ENCODE measurements at places on chromosomes 6 and 20. TPM values are rescaled to one million over a fixed set of nuclear protein-coding genes. Genes with fewer than 3 reads are reported as not detected.
A peak's percentile ranks its signal among the peaks of the same experiment; 100 is the strongest.

Gene RHAG
- total RNA-seq: not detected

Gene MYLIP
- total RNA-seq: 2.3 TPM

Gene YTHDF1
- 23.6 TPM for total RNA-seq

Gene SFTA2
- total RNA-seq: not detected

Gene ADGRF5
- total RNA-seq: 14.6 TPM

DNA sequence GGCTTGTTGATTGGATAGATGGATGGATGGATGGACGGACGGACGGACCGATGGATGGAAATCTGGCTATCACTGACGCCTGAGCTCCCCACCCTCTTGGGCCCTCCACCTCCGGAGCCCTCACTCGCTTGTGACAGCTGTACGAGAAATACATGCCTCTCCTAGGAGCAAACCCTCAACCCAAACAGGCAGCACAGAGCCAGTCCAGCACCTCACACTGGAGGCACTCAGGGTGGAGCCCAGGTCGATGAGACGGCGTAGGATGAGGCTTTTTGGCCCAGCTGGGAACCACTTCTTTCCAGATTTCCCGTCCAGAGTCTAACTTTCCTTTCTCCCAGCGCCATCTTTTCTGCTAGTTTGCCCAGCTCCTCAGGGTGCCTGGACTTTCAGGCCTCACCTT is 2.7 kb upstream of the LY6G5C start:
- DNase-seq: no peak

DNA sequence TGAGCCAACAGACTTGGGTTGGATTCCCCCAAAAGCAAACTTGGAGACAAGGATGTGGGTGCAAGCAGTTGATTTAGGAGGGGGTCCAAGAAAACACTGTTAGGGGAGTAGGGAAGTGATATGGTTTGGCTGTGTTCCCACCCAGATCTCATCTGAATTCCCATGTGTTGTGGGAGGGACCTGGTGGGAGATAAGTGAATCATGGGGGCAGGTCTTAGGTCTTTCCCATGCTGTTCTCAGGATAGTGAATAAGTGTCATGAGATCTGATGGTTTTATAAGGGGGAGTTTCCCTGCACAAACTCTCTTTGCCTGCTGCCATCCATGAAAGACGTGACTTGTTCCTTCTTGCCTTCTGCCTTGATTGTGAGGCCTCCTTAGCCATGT is 542.6 kb downstream of the DHX35 start:
- no peak for DNase-seq

Gene CDSN
- not detected for total RNA-seq

- DNase-seq: no peak
These were observed 18.9 kb upstream of the CALHM5 start for GRCh38 chr6:116492331-116493067.

- DNase-seq: no peak
These were observed 13.7 kb upstream of the MRAP2 start for GRCh38 chr6:84019842-84020211.

Gene SLC22A3
- 49.3 TPM for total RNA-seq

Gene LGSN
- 0.09 TPM for total RNA-seq

- DNase-seq: no peak
These were observed 85.4 kb downstream of the SOX4 start for GRCh38 chr6:21678990-21679389.

GRCh38 chr6:71707059-71707458 is 179.3 kb upstream of the RIMS1 start:
- no peak for DNase-seq

DNA sequence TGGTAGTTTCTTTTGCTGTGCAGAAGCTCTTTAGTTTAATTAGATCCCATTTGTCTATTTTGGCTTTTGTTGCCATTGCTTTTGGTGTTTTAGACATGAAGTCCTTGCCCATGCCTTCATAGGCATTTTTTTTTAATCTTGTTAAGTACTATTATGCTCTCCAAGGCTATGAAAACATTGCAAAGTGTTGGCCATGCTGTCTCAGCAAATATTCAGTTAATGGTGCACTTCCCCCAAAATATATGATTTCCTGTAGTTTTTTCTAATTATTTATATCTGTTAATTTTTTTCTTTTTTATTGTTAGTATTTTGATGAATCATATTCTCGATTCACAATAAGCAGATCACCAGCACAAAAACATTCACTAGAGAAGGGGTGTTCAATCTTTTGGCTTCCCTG is 806.1 kb upstream of the FLRT3 start:
- no peak for DNase-seq

- no peak for DNase-seq
These were observed 119.4 kb downstream of the NCOA3 start for GRCh38 chr20:47620808-47621805.

DNA sequence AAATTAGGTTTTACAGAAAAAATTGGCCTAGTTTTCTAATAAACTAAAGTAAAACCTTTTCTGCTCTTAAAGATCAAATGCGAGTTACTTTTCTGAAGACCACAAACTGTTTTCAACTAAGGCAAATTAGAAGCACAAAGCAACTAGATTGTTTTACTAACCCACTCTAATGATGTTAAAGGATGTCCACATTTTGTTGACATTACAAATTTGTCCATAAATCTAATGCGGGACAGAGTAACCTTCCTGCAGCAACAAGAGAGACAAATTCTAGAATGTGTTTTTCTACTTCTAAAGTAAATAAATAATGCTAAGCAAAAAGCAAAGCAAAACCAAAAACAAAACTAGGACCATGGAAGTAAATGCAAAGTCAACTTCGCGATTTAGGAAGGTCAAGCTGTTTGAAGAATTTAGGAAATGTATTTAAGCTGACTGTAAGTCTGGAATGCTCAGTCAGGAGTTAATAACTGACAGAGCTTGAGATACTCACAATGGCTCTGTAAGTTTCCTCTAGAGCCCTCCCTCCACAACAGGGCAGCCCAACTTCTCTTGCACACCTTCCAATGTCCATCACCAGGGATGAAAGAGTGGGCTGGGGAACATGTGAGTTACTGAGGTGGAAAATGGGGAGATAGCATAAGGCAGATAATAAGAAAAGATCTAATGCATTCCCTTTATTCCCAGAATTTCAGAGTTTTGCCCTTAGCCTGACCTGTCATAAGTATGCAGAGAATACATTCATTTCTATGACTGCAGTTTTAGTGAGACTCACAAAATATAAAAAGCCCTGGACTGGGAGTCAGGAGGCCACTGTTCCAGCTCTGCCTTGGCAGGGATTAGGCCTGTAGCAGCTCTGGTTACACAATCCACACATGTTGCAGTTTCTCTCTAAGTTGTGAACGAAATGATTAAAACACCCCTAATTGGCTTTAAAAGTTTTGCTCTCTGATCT is 158.8 kb downstream of the FOXA2 start:
- peak; percentile 31 for DNase-seq

DNA sequence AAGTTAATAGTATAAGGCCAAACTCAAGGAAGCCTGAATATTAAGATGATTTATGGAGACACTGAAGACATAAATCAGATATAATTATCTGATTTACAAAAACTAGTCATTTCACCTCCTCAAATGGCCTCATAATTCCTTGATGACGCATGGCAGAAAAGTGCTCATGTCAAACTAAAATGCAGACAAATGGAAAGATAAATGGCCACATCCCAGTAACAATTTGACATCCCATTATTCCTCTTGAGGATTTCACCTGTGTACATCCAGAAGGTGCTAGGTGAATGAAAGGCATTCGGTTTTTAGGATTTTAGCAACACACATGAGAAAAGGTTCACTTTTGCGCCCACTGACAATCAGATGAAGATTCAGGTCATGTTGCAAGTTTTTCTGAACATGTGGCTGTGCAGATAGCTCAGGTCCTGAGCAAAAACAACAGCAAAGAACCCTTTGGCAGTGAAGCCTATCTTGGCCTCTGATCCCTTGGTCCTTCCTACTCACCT is 24.2 kb downstream of the SGK1 start:
- no peak for DNase-seq

Gene DEFB132
- total RNA-seq: 0.31 TPM

DNA sequence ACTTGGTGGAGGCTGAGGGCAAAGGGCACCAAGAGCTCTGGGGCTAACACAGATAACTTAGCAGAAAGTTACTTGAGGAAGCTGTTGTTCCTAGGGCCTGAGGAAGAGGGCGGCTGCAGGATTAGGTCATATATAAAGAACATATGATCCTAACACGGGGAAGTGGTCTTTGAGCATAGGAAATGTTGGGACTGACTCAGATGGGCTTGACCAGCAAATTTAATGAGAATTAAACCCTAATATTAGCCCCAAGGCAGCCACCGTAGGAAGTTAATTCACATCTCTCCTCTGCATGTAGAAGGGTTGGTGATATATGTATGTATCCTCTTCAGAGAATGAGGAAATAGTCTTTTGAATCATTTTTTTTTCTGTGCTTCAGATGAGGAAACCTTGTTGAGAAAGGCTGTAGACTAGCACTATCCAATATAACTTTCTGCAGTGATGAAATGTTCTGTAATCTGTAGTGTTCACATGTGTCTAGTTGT is 9.2 kb upstream of the ZBTB9 start:
- no peak for DNase-seq

DNA sequence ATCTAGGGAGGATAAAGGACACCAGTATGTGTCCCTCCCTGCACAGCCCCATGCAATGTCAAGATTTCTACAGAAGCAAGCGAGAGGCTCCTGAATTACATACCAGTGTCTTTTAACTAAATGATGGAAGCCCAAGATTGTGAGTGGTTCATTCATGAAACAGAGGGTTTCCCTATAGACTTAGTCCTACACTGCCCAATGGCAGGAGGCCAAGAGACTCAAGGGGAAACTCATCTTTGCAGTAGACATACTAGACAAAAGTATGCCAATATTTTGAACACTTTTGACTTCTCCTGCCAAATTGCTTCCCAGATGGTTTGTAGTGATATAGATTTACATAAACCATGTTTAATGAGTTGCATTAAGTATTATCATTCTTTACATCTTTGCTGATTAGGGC is 557.2 kb upstream of the JAG1 start:
- DNase-seq: no peak

DNA sequence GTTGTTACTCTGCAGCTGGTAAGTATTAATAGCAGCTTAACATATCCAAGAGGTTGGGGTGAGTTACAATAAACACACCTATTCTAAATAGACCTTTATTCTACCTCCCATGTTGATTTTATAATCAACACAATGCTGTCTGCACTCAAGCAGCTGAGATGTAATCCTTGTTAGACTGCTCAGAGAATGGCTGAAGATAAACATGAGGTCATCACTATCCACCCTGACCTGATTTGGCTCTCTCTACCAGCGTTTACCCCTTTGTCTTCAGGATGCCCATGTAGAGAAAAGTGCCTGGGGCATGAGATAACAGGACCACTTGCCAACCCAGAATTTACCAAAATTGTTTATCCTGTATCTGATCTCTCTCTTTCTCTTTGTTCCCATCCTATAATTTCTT is 220.7 kb upstream of the DEFB112 start:
- no peak for DNase-seq

DNA sequence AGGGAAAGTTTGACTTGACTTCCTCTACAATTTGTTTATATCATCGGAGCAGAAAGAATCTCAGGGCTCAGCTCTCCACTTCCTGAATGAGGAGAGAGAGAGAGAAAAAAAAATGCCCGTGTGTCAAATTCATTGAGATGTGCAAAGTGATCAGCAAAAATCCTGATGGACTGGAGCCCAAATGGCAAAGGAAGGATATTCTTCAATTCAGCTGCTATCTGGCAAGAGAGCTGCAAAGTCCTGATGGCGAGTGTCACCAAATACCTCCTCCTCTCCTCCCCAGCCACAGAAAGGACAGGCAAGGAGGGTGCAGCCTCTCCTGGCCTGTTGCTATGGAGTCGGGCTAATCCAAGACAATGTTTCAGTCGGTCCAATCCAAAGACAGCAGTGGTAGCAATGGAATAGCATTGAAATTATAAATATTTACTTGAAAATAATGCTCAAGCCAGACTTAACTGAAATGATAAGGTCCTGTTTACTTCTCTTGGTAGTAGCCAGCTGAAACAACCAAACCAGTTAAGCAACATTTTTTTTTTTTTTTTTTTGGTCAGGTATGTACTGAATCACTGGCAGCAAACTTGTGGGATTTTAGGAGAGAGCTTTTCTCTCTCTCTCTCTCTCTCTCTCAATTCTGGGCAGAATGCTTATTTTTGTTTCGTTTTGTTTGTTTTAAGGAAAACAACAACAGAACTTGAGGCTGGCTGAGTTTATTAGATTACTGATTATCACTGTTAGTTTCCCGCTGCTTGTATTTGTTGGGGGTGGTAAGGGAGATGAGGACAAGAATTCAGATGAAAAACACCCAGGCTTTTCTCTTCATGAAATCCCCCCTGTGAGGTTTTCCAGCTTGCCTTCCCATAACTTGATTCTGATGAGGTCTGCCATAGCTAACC is 204.2 kb downstream of the BCAS1 start:
- DNase-seq: no peak

DNA sequence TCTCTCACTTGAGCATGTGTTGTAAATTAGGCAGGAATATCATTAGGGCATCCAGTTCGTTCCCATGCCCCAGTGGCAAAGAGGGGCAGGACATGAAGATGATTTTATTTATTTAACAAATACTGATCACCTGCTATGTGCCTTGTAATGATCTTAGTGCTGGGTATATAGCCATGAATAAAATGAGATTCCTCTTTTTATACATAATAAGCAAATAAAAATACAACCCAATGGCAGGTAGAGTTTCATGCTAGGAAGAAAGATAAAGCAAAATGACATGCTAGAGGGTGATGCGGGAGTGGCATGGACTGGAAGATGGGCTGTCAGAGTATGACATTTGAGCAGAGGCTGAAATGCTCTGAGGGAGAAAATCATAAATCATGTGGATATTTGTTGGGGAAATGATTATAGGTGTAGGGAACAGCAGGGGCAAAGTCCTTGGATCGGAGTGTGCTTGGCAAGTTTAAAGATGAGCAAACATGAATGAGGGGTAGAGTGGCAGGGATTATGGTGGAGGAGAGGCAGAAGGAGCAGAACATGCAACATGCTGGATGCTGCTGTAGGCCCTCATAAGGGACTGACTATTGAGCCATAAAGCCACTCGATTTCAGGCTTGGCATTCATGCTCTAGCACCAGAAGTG is 342.1 kb downstream of the PLCB1 start:
- no peak for DNase-seq

Gene IL17F
- total RNA-seq: not detected

Gene CTAGE9
- total RNA-seq: not detected

- DNase-seq: no peak
These were observed 340.5 kb upstream of the PRDM1 start for GRCh38 chr6:105745464-105746129.

Gene RIMS1
- 0.69 TPM for total RNA-seq

- no peak for DNase-seq
These were observed 59.8 kb upstream of the NHSL1 start for GRCh38 chr6:138559143-138559542.

DNA sequence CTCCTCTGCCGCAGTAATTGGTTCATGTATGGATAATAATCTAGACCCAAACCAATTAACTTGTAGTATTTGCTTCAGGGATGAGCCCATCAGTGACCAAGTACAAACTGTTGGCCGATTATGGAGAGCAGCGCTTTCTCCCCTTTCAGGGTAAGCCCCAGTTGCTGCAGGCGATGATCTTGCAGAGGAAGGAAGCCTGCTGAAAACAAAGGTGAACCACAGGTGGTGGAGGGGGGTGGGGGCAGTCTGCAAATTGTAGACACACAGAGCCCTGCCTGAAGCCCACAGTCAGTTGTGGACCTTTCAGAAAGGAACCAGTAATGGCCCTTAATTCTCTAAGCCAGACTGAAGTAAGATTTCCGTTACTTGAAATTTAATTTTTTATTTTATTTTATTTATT is 167.9 kb upstream of the JARID2 start:
- no peak for DNase-seq

All from right lobe of liver (tissue), 6 donors.